ENCODE measurements at places on chromosomes 12 and 14. TPM values are rescaled to one million over a fixed set of nuclear protein-coding genes. Genes with fewer than 3 reads are reported as not detected.

Gene HIP1R
- total RNA-seq, result 21.7 TPM

Gene SIX1
- not detected for total RNA-seq

Gene BCDIN3D
- total RNA-seq, result 7.1 TPM

Gene ACRBP
- total RNA-seq, result 1.8 TPM

Gene KLRC2
- 0.43 TPM for total RNA-seq

- no peak for DNase-seq
Observed at GRCh38 chr14:62097824-62098223, 335.6 kb downstream of the SNAPC1 start.

DNA sequence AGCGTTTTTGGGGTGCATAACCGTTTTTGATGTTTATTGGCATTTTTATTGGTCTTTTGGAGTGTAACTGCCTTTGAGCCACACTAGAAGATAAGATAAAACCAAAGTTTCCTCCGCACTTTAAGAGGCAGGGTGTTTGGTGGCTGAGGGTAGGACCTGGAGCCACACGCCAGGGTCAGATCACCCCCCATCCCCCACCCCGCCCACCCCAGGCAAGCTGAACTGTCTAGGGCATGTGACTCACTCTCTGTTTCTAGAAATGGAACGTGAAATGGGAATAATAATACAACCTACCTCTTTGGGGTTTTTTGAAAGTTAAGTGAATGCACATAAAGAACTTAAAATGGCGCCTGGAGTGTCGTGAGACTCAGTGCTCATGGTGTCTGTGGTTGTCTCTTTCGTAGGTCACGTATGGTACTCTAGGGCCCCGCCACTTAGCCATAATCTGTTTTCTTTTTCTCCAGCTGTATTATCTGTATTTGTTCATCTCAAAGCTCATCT lies 56.0 kb downstream of the PPP2R5C start:
- no peak for DNase-seq

DNA sequence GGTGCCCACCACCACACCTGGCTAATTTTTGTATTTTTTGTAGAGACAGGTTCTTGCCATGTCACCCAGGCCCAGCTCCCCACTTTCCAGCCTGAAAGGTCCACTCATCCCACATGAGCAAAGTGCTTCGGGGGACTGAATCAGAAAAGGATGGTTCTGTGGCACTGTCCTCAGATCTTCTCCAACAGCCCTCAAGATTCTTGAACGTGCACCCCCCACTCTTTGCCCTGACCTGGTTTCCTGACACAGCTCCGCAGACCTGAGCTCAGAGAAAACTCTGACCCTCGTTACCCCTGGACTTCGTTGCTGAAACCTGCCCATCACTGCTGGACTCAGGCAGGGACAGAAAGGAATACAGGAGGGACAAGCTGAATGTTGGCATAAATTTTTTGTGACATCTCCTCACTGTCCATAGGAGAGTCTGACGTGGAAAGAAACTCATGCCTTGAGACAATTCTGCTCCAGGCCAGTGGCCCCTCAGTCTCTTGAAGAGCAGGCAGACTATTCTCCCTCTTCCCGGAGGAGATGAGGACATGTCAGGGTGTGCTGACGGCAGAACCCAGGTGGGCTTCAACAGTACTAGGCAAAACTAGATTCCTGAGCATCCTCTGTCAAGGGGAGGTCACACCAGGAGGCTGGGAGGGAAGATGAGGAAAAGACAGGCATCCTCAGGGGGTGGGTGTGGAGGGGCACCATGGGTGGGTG lies 149.3 kb downstream of the DPF3 start:
- DNase-seq, result no peak

- no peak for DNase-seq
Observed at GRCh38 chr14:61106271-61106958, 125.4 kb downstream of the SLC38A6 start.

DNA sequence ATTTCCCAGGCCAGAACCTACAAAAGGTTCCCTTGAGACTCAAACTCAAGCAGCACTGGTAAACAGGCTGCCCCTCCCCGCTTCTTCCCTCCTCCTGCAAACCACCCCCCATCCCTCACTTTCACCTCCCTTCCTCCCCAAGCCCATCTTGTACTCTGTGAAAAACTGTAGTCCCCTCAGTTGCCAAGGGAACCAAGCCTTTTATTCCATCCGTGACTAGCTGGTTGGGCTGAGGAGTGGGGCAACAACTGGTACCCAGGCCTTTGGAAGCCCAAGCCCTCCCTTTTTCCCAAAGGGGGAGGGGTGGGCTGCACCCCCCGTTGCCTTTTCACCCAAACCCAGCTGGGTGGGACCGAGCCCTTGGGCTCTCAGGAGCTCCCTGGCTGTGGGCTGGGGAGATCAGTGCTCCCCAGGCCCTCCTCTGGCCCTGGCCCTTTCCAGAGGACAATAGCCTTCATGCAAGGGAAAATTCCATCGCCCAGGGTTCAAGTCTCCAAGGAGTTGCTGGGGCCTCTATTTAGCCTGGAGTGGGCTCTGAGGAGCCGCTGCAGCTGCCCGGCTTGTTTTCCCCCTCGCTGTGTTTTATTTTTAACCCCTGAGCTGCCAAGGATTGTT lies 61.9 kb downstream of the ZFP36L1 start:
- no peak for DNase-seq

GRCh38 chr12:108610336-108610815 lies 12.5 kb upstream of the TMEM119 start:
- no peak for DNase-seq

DNA sequence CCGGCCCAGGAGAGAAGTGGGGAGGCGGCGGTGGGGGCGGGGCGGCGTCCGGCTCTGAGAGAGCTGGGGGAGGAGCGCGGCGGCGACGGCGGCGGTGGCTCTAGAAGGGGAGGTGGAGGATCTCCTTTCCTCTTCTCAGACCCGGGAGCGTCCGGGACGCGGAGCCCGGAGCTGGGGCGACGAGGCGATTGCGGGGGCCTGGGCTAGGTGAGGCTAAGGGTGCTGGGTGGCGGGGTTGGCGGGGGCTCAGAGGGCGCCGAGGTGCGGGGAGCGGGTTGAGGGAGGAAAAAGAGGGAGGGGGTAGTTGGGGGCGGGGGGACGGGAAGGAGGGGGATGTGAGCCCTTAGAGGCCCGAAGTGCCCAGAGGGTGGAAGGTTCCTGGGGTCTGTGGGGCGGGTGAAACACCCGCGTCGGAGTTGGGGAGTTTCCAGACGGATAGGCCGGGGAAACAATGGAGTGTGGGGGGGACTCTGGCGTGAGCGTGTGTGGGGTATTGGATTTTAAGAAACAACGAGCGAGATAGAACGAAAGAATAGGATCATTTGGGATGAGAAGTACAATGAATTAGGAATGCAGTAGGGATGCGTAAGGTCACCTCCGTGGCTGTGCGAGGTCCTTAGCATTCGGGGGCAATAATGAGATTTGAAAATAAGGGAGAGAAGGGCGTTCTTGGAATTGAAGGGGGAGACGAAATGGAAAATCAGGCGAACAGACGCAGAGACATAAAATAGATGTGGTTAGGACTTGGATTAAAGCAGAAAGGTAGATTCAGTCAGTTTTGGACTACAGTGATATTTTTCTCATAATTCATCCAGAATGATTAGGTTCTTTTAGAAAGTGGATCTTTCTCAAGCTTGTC lies at the start of gene SPATS2:
TSS of gene SPATS2 (plus strand) at position 82 of the 859 bp plus-strand sequence. CDS start 93,551 bp downstream, outside the sequence.
- no peak for DNase-seq

DNA sequence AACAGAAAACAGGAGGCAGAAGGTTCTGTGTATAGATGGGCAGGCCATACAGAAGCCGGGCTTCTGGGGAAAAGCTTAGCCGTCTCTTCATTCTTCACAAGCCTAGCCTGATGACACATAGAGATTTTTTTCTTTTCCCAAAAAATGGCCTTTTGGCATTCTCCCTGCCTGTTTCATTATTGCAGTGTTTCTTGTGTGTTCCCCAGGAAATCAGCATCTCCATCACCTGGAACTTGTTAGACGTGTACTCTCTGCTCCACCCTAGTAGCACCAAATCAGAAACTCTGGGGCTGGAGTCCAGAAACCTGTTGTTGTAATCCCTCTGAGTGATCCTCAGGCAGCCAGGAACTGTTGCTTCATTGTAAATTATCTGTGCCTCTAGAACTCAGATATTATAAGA lies 388.1 kb downstream of the CCDC91 start:
- no peak for DNase-seq

- DNase-seq, result no peak
Observed at GRCh38 chr14:68504861-68505260, 288.0 kb downstream of the ZFP36L1 start.

DNA sequence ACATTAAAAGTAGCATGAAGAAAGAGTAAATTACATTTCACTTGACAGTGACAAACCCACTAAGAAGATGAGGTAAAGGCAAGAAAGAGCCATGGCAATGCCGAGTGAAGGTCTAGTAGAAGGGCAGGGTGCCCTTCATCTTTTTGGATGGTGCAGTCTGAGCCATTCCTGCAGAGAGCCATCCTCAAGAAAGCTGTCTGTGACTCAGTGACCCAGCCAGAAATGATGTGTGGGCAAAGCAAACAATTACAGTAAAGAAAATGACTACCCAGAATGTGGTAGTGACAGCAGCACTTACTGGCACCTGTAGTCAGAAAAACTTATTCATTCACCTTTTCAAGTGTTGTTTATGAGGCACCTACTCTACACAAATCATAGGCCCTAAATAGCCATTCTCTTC lies 281.7 kb downstream of the DUSP6 start:
- no peak for DNase-seq

DNA sequence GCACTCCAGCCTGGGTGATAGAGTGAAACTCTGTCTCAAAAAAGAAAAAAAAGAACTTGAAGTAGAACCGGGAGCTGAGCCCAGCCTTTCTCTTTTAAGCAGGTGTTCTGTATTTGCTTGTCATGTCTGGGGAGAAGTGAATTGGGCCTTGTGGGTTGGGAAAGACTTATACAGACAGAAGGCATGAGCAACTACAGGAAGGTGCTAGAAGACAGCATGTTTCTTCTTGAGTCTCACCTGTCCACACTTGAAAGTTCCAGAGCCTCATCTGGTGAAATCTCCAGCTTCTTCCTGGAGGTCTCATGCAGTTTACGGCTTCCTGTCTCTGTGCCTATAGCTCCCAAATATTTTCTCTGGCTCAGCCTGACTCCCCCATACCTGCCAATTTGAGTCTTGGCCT lies 2.5 kb downstream of the PGAM5 start:
- DNase-seq, result no peak

- DNase-seq, result no peak
Observed at GRCh38 chr12:113087193-113087592, 30.7 kb downstream of the DTX1 start.

DNA sequence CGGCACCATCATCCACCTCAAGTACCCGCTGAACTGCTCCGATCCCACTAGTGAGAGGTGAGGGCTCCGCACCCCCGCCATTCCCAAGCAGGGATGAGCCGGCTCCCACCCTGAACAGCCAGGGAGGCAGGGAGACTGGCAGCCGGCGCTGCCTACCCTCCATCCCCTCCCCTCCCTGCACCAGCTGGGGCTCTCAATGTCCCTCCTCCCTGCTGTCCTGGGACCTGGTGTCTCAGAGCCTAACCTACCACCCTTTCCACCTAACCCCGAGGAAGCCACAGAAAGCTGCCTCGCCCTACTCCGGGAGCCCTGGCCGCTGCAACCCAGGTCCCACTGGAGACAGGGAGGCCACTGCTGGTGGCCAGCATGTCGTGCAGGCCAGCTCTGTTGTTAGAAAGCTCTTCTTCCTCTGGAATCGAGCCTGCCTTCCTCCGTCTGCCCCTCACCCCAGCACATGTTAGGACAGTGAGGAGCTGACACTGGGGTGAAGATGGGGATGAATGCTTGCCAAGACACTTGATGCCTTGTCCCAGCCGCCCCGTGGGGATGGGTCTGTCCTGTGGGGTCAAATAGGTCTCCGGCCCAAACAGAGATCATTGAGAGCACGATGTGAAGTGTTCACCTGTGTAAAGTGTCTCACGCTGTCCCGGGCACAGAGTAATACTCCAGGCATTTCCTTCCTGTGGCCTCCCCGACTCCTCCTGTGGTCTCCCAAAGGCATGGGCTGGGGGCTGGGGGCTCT lies 1.1 kb downstream of the PTPN6 start:
- no peak for DNase-seq

DNA sequence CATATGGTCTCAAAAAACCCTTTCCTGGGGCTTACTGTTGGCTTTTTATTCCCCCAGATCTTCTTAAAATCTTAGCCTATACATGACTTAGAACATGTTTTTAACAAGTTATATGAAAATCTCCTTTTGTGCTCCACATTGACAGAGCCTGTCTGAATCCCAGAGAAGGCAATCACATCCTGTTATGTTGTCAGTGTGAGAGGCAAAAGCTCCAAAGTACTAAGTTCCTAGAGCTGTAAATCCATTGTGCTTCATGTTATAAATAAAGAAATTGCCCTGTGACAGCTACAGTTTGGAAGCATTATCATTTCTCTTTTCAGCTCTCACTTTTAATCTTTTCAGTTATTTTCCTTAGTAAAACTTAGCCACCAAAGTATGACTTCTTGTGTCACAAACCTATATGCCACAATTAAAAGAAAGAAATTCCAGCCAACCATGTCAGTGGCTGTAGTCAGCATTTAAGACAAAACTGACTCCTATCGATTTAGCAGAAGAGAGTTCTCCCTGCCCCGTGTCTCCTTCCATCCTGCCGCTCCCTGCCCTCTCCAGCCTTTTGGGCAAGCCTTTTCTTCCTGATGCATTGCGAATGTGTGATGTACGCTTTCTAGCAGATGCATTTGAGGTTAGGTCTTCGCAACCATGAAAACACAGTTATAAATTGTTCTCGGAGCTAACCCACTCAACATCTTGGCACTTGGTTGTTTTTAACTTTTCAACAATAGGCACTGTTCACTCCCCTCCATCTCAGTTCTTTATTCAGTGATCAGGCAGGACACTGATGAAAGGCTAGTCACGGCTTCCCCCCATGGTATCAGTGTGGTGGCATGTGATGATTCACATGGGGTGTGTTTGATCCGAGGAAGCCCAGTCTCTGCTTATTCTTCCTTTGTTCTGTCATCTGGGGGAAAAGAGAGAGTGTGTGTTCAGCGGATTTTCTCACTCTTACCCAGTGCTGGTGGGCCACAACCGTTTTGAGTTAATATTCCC lies 143.5 kb downstream of the SSPN start:
- DNase-seq, result no peak

DNA sequence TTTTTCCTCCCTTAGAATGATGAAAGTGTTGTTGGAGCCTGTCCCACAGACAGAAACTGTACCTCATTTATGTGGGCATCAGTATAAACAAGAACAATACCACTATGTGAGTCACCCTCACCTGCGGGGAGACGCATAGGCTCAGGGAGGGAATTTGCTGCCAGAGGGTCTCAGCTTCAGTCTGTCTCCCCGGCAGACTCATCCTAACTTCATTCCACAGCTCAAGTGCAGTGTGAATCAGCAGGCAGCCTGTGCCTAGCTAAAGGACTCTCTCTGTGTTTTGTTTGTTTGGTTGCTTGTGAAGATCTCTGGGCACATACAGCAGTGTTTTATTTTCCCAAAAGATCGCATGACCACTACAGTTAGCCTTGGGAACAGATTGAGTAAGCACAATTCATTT lies 98.9 kb downstream of the PRKCH start:
- DNase-seq, result no peak

Data from GM12878 (cell line).